MV-4-11 (cell line): ENCODE measurements at places on chromosomes 13 and 19.

DNA sequence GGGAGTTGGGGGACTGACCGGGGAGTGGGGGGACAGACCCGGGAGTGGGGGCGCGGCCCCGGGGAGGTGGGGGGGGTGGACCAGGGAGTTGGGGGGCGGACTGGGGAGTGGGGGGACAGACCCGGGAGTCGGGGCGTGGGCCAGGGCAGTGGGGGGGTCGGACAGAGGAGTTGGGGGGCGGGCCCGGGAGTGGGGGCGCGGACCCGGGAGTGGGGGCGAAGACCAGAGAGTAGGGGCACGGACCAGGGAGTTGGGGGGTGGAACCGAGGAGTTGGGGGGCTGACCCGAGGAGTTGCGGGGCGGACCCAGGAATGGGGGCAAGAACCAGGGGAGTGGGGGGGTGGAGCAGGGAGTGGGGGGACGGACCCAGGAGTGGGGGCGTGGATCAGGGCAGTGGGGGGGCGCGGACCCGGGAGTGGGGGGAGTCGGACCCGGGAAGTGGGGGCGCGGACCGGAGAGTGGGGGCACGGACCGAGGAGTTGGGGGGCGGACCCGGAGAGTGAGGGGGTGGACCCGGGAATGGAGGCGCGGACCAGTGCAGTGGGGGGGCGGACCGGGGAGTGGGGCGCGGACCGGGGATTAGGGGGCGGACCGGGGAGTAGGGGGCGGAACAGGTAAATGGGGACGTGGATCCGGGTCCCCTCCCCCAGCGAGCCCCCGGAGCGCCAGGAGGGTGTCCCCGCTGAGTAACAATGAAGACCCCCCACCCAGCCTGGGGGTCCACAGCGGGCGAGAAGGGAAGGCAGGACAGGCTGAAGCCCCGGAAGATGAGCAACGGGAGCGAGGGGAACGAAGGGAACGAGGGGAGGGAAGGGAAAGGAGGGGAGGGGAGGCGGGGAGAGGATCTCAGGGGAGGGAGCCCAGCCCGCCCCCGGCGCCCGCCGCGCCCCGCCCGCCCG, 589 bp downstream of the R3HDM4 start:
- DNase-seq: no peak

DNA sequence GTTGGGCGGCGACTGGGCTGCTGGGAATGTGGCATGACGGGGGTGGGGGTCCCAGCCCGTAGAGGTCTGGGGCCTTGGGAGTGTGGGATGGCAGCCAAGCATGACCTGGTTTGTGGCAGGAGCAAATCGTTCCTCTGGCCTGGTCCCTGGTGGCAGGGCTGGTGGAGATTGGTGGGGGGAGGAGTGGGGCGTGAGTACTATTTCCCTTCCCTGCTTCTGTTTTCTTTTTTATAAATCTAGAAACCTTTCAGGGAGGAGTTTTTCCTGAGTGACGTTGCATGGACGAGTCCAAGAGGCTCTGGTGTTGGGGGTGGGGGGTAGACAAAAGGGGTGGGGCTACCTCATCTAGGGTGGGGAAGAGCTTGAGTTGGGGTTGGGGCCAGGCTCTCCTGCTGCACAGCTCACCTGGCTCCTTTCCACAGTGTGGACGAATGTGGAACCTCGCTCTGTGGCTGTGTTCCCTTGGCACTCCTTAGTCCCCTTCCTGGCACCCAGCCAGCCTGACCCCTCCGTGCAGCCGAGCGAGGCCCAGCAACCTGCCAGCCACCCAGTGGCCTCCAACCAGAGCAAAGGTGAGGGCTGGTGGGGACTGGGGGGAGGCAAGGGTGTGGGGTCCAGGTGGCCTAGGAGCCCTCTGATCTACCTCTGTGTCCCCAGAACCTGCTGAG, 15.4 kb upstream of the PRR19 start:
- DNase-seq: peak; percentile 16

DNA sequence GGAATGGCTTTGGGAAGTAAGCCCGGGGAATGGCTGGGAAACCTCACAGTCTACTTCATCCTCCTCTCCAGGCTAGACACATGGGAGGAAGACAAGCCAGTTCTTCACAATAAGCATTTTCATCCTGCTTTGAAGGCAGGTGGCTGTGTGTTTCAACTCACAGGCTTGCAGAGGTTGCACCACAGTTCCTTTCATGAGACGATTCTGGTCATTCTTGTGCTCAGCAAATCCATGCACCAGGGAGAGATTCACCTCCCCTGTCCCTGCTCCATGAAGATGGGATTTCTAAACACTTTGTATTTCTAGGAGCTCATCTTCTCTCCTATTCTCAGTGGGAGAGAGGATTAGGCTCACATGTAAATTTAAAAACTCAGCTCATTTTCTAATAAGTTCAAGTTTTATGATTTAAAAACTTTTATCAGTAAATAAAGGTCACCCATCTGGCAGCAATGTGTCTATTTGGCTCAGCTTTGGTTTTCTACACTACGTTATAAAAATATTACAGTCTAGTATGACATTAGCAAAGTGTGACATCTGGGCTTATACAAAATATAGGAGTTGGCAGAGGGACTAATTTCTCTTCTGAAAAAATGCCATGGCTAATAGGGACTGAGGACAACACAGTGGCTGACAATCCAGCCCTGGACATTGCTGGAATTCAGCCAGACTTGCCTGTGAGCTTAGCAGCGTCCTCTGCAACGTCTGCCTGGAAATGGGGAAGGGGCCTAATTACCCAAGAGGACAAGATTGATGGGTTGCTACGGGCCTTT, 283.2 kb upstream of the SLC10A2 start:
- DNase-seq: no peak

- DNase-seq: no peak
These were observed 99.8 kb downstream of the ITGBL1 start for GRCh38 chr13:101552286-101552685.

- DNase-seq: no peak
These were observed 55.3 kb downstream of the SUCLA2 start for GRCh38 chr13:47945738-47946137.

- no peak for DNase-seq
These were observed 16.3 kb downstream of the CHERP start for GRCh38 chr19:16525751-16526481.

GRCh38 chr19:13104360-13104847, 1.7 kb upstream of the LYL1 start:
- peak; percentile 80 for DNase-seq

DNA sequence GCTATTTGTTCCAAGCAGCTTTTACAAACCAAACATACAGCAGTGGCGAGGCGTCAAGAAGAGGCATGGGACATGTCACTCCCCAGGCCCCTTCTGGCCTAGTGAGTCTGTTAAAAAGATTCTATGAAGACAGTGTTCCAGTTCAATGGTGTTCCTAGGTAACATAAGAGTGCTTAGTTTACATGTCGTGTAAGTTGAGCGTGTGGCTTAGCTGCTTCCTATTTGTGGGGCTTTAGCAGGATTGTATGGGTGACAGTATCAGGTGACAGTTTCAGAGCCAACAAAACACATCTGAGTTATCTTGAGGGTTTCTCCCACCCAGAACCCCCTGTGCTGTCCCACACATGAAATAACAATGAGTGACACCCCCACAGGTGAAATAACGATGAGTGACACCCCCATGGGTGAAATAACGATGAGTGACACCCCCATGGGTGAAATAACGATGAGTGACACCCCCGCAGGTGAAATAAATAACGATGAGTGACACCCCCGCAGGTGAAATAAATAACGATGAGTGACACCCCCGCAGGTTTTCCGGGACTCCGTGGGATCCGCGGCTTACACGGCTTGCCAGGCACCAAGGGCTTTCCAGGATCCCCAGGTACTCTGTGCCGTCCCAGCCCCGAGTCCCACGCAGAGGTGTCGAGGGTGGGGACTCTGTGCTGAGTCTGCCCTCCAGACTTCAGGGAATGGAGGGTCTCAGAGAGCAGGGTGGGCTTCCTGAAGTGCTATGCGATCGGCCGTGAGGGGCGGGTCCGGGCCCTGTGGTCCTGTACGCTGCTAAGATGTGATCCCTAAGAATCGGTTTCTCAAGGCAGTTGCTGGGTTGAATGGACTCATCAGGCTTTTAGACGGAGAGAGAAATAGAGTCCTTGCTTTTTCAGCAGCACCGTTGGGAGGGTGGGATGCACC, 68.6 kb downstream of the RAB20 start:
- no peak for DNase-seq

DNA sequence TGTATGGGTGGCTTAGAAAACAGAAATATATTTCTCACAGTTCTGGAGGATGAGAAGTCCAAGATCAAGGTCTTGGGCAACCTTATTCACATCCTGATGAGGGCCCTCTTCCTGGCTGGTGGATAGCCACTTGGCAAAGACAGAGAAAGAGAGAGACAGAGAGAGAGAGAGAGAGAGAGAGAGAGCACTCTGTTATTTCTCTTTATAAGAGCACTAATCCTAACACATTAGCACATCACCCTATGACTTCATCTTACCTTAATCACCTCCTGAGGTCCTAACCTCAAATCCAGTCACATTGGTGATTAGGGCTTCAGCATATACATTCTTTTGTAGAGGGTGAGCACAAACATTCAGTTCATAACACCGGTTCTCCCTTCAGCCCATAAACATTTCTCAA, 430.3 kb downstream of the EFNB2 start:
- DNase-seq: no peak

- DNase-seq: no peak
These were observed 90.8 kb upstream of the SLC10A2 start for GRCh38 chr13:103157016-103157415.

DNA sequence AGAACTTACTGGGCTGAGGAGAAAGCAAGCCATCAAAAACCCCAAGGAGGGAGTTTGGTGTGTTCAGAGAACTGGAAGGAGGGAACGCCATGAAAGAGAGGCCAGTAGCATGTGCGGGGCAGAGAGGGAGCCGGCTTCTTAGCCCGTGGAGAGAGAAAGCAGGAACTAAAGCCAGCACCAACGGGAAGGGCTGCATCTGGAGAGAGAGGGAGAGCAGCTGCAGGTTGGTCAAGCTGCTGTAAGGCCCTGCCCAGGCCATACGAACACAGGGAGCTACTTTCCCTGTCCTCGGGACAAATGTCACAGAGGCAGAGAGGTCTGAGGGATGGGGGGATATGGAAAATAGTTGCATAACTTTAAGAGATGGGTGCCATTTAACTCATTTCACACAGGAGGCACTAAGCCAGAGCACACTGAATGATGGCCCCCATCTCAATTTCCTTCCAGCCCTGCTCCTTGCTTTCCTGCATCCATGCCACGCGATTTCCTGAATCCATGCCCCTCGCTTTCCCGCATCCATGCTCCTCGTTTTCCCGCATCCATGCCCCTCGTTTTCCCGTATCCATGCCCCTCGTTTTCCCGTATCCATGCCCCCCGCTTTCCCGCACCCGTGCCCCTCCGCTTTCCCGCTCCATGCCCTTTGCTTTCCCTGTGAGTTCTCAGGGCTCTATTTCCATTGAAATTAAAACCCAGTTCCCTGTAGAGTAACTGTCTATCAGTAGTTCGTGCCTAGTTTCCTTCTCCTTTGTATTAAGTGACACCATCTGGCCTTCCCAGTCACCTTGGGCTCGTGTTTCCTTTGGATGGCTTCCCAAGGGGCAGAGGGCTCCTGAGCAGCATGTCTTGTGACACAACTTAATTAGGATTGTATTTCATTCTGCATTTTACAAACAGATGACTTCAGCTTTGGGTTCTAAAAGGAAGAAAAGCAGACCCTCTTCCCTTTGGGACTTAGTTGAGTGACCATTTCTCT, 31.5 kb upstream of the TPT1 start:
- peak; percentile 17 for DNase-seq

- DNase-seq: no peak
These were observed 782 bp upstream of the JUND start for GRCh38 chr19:18282021-18282787.
